ENCODE measurements at places on chromosomes 3 and 15.

- no peak for DNase-seq
These were observed 684.4 kb downstream of the GRM7 start for GRCh38 chr3:7545334-7545733.

GRCh38 chr15:75994220-75994619 lies 18.0 kb downstream of the NRG4 start:
- no peak for DNase-seq

- DNase-seq: no peak
These were observed 86.6 kb downstream of the SNRK start for GRCh38 chr3:43372809-43373559.

- no peak for DNase-seq
These were observed 460.6 kb upstream of the ALCAM start for GRCh38 chr3:104906001-104906639.

- no peak for DNase-seq
These were observed 39.6 kb downstream of the FLNB start for GRCh38 chr3:58047826-58048225.

DNA sequence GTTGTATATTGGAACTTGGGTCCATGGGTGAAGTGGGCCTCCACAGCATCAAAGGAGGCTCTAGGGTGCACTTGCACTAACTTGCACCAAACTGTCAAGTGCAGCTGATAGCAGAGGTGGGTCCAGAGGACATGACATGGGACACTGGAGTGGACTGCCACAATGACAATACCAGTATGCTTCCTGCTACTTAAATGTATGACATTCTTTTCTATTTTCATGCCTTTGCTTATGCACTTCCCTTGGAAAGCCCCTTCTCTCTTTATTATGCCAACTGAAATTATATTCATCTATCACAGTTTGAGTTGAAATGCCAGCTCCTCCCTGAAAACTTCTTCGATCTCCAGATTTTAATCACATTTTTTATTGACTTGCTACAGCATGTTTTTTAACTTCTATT lies 101.8 kb downstream of the CFAP20DC start:
- DNase-seq: no peak

Measured in stimulated activated CD4-positive, alpha-beta T cell treated with anti-CD3 and anti-CD28 coated beads, Interleukin-1b, Interleukin-23, amount 100 ng/mL, for 4 hours (primary cell).